Kidney glomerular epithelial cell (primary cell): ENCODE measurements at places on chromosomes 1 and 21.

DNA sequence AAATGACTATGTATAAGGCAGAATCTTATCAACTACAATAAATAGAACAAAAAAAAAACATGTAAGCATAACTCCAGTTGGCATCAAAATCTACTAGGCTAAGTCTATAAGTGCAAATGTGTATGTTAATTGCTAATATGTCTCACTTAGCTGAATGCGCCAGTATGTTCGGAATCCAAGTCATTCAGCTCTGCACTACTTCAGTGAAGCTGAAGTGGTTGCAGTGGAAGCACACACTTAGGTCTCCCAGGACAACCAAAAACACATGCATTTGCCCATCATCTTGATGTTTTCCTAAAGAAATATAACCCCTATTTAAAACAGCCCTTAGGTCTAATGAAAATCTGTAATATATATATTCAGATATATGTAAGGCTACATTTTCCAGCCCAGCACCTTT, 41.0 kb upstream of the RGS2 start:
- DNase-seq = no peak

GRCh38 chr1:6683434-6683833, 18.2 kb downstream of the DNAJC11 start:
- DNase-seq = no peak

DNA sequence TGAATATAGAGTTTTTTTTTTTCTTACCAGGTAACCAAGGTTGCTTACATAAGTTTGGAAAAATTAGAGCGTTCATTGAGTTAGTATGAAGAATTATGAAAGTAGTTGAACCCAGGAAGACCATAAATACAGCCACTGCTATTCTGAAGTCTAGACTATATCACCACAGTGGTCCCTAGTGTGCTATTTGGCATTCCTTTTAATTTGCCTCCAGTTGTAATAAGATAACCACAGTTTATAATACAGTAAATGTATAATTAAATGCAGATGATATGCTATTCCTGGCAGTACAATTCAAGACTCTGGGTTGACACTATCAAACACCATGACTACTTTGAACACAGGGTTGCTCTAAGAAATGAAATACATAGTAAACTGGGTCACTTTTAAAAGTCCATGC, 270.5 kb downstream of the BRINP2 start:
- DNase-seq = no peak

DNA sequence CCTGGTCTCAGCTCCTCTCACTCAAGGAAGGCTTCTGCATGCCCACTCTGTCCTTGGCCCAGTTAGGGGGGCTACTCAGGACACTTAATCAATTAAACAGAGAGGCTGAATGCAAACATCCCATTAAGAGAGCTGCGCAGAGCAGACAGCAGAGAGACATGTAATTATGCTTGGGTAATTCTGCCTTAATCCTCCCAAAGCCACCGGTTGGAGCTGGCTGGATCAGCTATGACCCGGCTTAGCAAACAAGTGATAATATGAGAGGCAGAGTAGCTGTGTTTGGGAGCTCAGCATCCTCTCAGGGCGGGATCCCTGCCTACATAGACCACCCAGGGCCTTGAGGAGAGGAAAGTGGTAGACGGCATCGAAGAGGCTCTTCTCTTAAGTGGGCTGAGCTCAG, 183.2 kb downstream of the GRIK3 start:
- no peak for DNase-seq

GRCh38 chr1:10389271-10389973, 9.4 kb upstream of the PGD start:
- no peak for DNase-seq

DNA sequence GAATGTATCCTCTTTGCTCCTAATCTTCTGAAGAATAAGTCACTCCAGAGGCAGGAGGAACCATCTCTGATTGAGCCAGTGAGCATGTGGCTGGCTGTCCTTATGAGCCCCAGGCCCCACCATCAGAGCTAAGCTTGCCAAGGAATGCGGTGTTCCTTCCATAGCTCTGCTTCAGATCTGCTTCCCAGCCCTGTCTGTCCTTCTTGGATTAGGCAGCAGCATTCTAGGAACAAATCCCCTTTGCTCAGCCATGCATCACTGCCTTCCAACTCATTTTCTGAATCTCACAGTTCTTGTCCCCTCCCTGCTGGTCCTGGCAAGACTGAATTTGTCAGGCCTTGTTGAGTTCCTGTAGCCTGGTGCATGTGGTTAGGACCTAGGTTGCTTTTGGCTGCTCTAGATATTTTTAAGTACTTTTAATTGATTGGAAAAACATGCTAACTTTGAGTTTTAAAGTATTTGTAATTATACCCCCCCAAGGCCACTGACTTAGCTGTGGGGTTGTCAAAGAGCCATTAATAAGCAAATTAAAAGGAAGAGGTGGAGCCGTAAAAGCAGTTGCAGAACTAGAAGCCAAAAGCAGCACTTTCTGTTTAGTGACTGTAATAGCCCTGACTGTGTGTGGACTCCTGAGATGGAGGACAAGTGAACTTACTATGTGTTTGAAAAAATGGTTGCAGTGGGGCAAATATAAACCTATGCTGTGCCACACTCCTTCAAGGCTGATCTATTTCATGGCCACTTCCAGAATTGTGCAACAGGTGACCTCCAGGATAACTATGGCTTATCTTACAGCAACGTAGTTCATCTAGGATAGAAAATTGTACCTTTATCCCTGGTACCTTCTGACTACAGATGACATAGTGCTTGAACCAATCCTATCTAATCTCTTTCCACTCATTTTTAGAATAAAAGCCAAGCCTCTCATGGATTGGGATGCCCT, 61.3 kb upstream of the BACH1 start:
- no peak for DNase-seq
